ENCODE measurements at places on chromosomes 5 and 9.
A peak's percentile ranks its signal among the peaks of the same experiment; 100 is the strongest.

GRCh38 chr9:112075009-112075378 is 100.1 kb downstream of the SUSD1 start:
- DNase-seq, result no peak

DNA sequence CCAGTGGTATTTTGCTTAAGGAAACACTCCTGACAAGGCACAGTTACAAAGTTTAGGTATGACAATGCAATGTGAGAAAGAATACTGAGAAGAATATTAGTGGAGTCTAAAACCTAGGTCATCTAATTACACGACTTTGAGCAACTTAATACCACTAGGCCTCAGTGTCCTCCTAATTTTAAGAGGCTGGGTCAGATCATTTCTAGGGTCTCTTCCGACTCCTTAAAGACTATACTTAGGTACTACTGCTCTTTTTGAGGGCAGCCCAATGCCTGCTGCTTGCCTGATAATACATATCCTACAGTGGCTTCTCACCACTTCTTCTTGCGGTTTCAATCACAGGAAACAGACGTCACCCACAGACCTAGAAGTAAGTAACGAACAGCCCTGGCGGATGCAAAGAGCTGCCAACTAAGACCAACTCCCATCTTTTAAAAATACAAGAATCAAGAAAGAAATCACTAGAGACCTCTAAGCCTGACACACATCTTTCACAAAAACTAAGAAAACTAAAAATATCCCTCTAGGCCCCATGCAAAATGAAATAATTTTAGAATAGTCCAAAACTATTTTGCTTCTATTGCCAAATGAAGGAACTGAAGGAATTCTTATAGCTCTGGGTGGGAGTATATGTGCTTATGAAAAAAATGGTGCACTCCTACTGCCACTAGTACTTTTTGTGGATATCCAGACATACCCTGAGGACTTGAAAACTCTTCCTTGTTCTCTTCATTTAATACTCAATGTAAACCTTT is 13.1 kb downstream of the DIAPH1 start:
- peak; percentile 99 for DNase-seq

DNA sequence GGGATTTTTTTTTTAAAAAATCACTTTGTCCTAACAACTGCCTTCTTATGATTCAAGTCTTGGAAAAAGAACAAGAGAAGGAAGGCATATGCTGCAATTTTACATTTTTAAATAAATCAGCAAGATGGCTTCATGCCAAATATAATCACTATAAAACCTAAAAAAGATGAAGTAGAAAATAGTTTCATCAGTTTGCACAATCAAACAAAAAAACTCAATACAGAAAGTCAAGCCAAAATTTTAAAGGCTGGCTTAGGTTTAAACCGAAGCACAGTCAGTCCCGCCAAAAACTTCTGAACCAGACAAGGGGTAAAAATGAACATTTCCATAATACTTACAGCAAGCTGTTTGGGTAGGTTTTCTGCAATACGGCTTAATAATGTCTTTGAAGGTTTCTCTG is 57.3 kb downstream of the ZFR start:
- no peak for DNase-seq

DNA sequence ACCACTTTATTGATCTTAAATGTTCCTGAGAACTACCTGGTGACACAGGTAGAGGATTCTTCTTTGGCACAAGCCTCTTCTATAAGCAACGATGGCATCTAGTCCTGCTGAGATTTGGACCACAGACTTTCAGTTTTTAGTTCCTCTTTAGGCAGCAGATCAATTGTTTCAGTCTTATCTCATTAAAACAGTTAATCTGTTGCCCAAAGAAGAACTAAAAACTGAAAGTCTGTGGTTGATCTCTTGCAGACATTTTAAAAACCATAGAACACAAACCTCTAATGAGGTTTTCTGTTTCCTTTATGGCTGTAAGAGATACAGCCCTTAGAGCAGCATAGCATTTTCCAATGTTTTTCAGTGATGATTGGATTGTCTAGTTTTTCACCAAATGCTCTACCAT is 480.9 kb downstream of the MTRR start:
- DNase-seq, result peak; percentile 22

GRCh38 chr5:144356489-144356888 is 185.8 kb downstream of the KCTD16 start:
- no peak for DNase-seq

DNA sequence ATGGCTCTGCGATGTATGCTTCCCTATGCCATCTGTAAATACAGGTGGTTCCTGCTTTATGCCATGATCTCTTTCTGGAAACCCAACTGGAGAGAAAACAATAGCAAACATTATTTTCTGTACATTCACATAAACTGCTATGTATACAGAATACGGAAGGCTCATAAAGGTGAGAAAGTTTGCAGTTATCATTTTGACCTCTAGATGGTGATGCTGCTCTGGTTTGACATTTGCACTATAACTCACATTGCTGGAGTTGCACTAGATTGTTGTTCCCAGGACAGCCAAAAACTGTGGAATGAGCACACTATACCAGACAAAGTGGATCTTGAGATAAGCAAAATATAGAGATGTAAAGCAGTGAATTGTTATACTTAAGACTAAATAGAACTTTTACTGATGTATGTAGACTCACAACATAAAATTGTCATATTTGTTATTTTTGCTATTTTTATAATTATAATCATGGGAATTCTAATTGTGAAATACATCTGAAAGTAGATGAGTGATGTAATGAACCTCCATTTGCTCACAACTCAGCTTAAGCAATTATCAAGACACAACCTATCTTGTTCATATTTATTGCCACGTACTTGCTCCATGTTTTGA is 246.5 kb downstream of the PTPRD start:
- peak; percentile 30 for DNase-seq

- DNase-seq, result no peak
Measured at GRCh38 chr5:112226215-112226614, 192.9 kb downstream of the EPB41L4A start.

DNA sequence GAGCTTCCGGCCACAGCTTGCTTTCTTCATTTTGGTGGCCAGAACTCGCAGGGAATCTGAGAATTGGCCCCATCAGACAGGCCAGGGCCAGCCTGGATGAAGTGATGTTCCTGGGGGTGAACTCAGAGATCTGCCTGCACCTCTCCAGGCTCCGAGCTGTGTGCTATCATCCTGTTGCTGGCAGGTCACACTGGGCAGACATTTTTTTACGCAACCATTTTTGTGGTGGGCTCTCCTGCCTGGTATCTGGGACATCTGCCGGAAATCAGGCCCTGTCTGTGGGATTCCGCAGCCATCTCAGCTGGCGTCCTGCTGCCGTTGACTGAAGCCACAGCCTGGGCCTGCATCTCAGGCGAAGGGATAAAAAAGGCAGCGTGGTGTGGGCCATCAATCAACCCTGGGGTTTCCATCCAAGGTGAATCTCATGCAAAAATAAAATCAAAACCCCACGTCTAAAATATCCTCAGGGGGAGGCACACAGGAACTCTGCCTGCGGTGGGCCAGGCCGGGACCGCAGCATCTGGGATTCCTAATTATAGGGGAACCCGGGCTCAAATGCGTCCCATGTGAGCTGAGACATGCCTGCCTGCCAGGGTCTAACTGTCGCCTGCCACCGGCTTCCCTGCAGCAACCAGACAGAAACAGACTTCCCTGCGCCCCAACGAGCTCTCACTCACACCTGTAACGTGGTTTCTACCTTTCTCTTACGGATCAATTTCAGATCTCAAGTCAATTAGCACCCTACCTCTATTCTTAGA is 174.3 kb downstream of the SYK start:
- DNase-seq, result peak; percentile 99

DNA sequence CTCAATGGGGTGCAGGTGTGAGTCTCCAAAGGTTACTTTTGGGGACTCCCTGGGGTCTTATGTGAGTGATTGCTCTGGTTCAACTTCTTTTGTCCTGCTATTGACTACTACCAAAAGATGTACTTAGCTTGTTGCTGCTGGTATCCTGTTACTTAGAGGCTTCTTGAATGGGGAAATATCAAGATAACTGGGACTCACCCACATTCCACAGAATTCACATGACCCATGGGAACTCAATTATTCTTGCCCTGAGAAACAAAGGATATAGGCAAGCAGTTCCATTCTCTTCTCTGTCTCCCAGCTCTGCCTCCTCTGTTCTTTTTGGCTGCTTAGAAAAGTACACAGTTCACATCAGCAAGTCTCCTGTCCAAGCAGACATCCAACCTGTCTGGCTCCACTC is 105.9 kb downstream of the UNC13B start:
- no peak for DNase-seq

DNA sequence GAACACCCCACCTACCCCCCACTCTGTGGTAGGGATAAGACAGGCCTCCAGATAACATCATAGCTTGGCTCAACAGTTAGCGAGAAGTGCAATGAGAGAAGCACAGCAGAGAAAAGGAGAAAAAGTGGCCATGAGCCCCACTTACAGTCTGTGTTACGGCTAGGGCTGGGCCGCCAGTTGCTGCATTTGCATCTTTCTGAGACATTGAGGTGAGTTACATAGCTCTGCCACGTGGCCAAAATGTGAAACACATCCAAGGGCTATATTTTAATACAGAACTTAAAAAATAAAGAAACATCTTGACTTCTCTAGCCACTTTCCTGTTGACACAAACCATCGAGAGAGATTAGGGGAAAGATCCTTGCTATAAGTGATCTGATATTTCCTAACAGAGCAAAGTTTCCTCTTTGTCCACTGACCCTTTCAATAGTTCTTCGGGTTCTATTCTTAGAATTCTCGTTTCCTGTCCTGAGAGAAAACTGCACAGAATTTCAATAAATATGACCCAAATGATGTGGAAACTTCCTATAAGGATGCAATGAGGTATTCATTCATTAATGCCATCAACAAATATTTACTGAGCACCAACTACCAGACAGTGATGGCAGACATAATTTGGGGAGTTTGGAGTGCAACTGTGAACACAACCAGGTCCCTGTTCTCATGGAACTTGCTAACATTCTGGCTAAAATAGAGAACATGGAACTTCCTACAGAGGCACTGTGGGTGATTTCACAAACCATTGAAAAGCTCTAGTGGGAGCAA is 3.2 kb upstream of the TLE4 start:
- DNase-seq, result no peak

DNA sequence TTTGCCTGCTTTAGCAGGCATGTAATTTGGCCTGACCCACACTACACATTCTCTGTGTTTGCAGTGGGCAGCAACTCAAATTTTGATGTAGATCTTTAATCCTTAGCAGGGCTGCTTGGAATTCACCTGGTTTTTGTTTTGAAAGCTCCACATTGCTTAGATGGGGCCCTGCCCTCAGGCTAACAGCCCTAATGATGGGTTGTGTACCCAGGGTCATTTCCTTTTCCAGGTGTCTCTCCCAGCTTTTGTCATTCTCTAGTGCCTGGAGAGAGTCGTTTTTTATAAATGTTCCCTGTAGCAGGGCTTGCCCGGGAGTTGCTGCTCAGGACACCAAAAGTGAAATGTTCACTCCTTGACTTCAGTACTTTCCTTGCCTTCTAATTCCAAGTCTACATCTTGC is 126.3 kb downstream of the TRIO start:
- no peak for DNase-seq

DNA sequence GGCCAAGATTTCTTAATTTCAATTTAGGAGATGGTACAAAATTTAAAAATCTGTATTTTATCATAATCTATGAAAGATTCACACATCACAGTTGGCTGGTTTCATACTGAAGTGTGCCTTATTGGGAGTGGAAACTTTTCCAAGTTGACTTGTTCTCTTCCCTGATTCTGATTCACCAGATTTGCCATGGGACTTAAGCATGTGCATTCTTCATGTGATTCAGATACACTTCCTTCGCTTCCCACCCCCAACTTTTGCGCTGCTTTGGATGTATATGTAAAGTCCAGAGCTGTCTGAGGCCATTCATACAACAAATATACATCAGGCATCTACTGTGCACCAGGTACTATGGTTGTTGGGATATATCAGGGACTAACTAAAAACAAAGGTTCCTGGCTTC is 34.4 kb downstream of the CPEB4 start:
- no peak for DNase-seq

GRCh38 chr9:99490729-99491128 is 268.6 kb downstream of the SEC61B start:
- no peak for DNase-seq

DNA sequence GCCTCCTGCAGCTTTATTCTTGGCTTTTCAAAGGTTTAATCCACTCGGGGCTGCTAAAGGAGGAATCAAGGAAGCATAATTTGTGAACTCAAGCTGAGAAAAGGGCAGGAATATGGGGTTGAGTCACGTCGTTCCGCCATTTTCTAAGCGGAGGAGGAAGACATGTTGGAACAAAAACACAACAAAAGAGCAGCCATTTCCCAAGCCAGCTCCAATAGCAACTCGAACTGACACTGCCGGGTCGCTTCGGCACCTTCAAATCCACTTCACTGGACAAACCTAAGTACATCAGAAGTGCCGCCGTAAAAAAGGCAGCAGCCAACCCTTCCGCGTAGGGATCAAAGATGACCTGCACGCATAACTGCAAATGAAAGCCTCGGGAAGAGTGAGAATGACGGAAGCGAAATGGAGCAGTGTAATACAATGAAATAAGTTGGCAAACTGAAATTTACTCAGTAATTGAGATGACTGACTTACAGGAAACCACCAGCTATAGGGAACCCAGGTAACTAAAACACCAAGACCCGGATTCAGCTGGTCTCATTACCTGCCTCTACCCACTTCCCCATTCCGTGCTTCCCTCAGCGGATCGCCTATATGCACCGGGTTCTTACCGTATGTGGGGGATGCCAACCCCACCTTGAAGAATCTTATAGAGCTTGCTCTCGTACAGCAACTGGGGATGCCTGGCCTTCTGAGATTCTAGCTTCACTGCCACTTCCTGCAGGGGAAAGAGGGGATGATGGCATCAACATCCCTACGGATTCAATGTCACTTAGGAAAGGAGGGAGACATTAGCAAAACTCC is 1.6 kb downstream of the CSNK1A1 start:
- DNase-seq, result peak; percentile 62

- no peak for DNase-seq
Measured at GRCh38 chr9:9498128-9498527, 1114.7 kb downstream of the PTPRD start.

GRCh38 chr9:4042991-4043390 is 256.9 kb downstream of the GLIS3 start:
- DNase-seq, result no peak

DNA sequence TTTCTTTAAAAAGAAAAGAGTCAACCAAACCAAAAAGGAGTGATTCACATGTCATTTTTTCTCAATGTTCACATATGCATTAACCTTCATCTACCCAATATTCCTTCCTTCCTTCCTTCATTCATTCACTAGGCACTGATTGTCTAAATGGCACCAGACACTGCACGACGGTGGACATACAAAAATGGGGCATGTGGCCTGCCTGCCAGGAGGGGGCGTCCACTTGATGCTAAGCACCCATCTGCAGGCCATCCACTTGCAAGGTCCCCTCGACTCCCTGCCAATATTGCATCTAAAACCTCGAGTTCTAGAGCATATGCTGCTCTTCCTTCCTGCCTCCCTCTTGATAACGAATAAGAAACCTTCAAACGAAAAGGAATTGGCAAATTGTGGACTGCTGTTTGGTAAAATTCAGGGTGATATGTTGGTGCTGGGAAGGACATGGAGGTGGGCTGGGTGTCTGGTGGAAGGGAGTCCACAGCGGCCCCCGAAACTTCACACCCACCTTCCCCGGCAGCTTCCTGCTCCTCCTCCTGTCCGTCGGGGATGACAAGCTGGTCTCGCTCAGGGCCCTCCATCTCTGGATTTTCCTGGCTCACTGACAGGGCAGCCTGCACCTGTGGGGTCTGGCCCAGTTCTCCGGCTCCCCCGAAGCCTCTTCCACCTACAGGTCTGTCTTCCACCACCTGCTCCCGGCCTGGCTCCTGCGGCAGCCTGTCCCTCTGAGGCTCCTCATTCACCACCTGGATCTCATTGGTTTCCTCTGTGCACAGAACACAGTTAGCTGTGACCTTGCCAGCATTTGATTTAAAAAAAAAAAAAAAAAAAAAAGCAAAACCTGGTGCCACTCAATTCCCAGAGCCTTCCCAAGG is 64.3 kb downstream of the GOLM1 start:
- DNase-seq, result peak; percentile 42

All from Jurkat, Clone E6-1 (cell line).